ENCODE measurements at places on chromosomes 5 and 9.

- DNase-seq: no peak
These were observed 7.3 kb upstream of the NR4A3 start for GRCh38 chr9:99814359-99814758.

DNA sequence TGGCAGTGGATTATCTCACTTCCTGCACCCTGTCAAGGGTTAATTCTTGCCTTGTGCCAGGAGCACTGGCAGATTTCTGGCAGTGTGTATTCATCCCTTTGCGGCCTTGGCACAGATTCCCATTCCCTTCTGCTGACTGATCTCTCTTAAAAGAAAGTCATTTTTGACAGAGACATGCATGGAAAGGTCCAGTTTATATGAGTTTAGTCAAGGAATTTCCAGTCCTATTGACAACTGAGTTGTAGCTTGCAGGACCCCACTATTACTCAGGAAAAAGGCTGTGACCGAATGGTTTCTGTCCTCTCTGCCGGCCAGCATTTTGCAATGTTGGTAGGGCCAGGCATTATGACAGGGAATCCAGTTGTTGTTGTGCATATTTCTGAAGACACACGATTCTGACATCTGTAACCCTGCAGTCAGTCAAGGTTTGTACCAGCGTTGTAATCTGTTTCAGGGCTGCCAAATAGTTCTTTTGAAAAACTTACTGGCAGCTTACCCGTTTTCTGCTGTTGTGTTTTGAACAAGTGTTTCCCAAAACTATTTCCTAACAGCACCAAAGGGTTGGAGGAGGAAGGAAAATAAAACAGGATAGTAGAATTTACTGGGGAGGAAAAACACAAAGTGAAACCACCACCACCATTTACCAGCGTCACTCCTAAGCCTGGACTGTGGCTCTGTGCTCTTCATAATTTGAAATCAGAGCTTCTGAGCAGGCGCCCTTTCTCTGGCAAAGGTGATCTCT is 243.4 kb upstream of the KLF4 start:
- DNase-seq: no peak

DNA sequence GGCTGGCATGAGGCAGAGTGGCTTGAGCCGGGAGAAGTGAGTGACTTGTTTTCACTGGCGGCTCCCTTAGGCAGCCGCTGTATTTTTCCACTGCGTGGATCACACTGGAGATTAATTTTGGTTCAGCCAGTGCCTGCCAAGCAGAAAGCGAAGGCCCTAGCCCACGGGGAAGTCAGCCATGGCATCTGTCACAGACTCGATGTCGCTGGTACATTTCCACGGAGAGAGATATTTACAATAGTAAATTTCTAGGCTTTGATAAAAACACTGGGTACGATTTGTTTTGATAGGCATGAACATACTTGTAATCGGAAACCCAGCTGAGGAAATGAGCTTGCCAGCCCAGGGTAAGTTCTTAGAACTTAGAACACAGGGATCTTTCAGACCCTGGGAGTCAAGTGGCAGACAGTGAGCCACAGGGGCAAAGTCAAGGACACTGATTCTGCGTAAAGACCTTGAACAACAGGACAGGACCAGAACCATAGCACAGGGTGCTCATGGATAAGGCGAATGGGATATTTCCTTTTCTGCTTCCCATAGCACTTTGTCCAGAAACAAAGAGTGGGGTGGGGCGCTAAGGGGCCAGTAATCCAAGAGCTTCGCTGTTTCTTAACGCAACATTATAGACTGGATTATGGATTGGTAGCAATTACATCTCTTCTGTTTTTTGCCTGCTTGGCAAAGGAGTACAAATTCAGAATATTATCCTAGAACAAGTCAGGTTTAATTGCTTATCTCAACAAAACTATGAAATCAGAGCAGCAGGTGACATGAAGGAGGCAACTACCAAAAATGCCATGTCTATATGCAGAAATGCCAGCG is 4.5 kb downstream of the DUSP1 start:
- DNase-seq: no peak

DNA sequence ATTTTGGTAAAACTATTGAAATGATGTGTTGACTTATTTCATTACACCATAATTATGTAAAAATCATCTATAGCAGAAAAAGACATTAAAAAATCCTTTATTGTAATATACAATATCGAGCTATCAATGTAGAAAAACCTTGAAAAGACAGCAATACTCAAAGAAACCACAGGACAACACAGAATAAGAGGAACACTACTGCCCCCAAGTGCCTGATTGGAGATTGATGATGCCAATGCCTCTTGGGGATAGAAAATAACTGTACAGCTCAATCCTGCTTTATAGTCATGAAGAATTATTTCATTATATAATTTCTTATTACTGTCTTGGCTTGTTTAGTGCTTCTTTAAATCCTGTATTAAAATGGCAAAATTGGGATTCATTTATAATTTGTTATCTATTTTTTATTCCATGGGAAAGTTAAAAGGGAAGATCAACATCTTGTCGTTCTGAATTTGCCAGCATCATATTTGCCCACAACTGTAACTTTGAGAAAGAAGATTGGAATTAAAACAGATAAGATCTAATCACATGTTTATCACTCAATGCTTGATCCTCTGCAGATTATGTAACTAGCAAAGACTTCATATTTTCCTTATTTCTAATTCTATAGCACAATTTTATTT is 337.5 kb downstream of the CDH9 start:
- DNase-seq: no peak

GRCh38 chr5:132260714-132261551 is 3.4 kb downstream of the PDLIM4 start:
- DNase-seq: no peak

All from SIG-M5 (cell line).